Epithelial cell of prostate (primary cell): ENCODE measurements at places on chromosomes 16 and 17.

- no peak for DNase-seq
Observed at GRCh38 chr17:72617557-72617956, 474.9 kb downstream of the SLC39A11 start.

DNA sequence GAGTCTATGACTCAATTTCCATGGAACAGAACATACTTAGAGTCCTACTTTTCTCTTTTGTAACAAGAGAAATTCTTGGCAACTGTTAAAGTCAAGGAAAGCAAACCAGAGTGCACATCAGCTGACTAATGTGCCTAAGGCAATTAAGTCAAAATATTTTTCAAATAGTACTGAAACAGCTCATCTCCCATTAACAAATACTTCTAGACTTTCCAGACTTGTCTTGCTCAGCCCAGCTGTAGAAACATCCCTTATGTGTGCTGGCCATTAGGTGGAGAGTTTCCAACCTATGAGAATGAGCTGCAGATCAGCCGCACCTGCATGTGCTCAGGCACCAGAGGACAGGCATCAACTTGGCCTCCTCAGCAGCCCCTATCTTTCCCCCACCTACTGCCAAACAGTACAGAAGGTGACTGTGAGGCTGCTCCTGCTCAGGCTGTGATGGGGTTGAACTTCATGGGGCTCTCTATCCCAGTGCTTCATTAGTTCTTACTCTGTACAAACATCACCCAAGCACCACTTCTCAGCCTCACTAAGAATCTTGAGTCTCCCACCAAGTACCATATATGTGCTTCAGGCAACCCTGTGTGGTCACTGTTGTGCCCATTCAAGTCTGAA, 32.2 kb downstream of the TEX2 start:
- DNase-seq, result peak; percentile 79

DNA sequence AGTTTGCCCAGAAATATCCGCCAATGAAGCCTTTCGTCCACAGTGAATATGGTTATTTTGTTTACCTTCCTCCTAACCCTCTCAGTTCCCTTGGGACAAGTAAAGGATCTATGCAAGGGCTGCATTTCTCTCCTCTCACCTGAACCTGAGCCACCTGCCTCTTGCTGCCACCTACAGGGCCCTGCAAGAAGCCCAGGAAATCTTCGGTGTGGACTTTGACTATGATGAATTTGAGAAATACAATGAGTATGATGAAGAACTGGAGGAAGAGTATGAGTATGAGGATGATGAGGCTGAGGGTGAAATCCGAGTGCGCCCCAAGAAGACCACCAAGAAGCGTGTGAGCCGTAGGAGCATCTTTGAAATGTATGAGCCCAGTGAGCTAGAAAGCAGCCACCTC, 14.0 kb downstream of the SUPT6H start:
- DNase-seq, result no peak

DNA sequence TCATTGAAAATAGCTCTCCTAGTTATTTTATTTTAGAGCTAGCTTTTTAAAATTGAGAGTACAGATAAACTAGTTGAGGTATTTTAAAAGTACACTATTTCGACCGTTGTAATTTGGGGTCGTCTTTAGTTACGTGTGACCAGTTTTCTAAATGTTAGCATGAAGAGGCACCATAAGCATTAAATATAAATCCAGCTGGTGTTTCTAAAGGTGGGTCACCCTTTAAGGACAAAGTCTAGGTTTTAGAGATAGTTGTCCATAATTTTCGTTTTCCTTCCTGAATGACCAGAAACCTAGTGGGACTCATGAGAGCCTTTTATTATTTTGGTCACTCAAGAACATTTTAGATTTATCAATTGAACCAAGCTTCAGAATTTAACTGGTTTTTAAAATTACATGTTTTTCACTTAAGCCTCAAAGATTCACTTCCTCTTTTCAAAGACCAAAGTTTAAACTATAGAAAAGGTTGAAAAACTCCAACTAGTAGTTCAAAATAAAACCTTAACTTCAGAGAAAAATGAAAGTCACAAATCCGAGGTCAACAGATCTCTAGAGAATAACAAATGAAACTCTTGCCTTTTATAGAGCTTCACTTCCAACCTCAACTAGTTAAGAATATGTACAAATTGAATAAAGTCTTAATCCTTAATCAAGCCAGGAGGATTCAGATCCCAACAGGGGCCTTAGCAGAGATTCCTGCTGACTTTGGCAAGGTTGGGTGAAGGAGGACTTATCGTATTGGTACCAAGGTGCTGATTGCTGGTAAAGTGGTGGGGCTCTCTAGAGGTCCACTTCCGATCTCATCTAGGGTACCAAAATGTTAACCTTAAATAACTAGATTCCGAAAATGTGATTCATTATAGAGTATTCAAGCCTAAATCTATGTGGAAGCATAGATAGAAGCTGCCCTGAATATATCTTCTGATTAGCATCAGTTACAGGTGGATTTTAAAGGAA, 32.5 kb downstream of the PHKB start:
- DNase-seq, result no peak

DNA sequence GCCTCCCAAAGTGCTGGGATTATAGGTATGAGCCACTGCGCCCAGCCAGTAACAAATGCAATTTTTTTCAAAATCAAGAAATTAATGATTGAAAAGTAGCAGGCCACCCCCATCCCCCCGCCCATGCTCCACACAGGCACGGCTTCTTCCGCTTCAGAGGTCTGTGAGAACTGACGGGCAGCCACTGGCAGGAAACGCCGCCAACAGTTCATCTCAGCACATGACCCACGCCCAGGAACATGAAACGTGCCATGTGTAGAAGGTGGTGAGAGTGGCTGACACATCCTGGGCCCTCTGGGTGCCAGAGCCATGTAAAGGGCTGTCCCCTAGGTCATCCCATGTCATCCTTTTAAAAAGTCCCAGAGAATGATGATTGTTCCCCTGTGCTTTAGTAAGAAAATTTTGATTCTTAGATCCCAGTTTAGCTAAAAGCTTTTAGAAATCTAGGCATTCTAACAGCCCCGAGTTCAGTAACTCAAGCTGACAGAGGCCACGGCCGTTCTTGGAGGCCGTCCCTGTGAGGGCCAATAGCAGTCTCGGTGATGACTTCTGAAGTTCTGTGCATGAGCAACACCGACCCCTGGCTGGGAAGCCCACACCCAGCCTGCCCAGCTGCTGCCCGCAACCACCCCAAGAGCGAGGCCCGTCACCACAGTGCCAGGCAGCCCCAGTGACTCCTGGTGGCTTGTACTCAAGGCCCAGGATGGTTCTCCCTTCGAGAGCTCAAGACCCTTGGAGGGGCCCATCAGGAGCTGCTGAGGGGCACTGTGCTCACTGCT, 52.1 kb downstream of the KLHDC4 start:
- no peak for DNase-seq
